CD4-positive, alpha-beta T cell treated with Interleukin-21 for 1 hour (primary cell): ENCODE measurements at places on chromosomes 5 and 9.
A peak's percentile ranks its signal among the peaks of the same experiment; 100 is the strongest.

- DNase-seq, result no peak
Measured at GRCh38 chr9:8863069-8863468, 1063.5 kb upstream of the DMAC1 start.

DNA sequence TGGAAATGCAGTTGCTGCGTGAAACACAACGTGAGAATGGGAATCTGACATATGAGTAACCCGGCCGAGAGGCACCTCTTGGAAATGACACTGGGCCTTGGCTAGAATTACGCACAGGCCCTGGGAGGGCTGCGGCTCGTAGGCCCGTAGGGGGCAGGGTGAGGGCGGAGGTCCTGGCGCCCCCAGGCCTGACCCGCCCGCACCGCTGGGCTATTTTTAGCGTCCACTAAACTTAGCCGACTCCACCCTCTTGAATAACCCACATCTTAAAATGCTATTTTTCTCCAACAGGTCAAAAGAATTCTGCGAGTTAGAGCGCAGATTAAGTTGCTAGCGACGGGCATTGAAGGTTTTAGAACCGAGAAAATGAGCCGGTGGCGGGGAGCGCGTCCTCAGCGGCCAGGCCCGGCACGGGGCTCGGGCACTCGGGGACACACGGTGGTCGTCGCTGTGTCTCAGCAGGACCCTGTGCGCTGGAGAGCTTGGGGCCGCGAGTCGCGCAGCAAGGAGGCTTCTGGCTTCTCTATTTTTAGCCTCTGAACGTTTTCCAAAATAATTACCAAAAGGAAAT lies 168.5 kb downstream of the AUH start:
- DNase-seq, result peak; percentile 65

DNA sequence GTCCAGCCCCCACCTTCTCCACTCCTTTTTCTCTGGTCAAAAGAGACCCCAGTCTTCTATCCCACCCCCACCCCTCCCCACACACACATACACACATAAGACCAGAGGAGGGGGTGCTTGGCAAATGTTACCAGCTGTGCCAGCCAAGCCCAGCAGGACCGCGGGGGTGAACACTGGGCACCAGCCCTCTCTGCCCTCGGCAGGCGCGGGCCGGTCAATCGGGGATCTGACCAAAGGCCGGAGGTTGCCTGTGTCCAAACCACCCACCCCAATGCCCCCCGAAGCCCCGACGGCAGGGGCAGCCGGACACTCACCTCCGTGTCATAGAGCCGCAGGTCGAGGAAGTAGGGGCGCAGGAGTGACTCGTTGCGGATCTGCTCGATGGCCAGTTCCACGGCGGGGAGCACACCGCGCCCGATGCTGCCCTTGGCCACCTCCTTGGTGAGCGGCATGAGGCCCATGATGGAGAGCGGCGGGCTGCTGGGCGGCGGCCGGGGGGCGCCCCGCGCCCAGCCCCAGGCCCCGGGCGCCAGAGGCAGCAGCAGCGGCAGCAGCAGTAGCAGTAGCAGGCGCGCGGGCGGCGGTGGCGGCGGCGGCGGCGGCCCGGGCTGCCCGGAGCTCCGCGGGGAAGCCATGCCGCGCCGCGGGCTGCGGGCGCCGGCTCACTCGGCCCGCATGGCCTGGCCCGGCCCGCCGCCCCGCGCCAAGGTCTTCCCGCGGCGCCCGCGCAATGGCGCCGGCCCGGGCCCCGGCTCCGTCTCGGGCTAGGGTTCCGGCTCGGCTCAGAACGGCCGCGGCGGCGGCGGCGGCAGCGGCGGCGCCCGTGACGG lies 417 bp downstream of the GABBR2 start:
- DNase-seq, result no peak

DNA sequence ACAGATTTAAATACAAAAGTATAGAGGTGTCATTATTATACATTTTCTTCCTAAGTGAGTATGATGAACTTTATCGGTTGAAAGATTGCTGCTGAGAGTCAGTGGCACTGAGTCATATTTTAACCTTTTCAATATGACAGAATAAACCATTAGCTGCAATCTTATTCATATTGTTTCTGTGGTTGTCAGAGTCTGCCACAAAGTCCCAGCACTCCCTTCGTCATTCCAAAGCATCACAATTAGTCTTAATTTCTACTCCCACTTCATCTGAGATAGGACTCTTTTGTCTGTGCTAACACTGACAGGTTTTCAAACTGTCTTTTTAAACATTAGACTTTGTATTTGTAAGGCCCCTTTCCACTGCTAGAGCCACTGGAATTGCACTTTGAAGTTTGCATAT lies 656.9 kb downstream of the MTRR start:
- DNase-seq, result no peak

GRCh38 chr9:121839726-121840500 lies 188.5 kb downstream of the DAB2IP start:
- no peak for DNase-seq

DNA sequence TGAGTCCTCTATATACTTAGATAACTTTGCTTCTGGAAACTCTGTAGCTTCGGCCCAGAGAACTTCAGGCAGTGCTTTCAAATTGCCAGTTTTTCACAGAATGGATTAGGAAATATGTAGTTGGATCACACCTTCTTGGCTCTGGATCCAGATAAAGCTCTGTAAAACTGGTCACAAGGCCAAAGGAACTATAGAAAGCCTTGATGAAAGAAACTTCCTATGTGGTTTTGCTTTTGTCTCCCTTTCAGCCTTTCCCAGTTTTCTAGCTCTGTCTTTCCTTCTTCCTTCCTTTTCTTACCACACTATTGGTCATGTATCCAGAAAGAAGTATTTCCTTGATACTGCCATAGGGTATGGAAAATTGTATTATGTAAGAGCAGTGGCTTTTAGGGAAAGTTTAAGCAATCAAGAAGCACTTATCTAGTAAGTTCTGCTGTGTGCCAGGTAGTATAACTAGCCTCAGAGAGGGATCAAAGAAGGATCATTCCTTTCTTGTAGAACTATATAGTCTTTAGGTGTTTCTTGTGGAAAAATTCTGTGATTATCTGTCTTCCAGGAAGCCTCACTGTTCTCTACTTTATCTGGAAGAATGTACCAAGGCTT lies 6.3 kb downstream of the GPR21 start:
- no peak for DNase-seq

DNA sequence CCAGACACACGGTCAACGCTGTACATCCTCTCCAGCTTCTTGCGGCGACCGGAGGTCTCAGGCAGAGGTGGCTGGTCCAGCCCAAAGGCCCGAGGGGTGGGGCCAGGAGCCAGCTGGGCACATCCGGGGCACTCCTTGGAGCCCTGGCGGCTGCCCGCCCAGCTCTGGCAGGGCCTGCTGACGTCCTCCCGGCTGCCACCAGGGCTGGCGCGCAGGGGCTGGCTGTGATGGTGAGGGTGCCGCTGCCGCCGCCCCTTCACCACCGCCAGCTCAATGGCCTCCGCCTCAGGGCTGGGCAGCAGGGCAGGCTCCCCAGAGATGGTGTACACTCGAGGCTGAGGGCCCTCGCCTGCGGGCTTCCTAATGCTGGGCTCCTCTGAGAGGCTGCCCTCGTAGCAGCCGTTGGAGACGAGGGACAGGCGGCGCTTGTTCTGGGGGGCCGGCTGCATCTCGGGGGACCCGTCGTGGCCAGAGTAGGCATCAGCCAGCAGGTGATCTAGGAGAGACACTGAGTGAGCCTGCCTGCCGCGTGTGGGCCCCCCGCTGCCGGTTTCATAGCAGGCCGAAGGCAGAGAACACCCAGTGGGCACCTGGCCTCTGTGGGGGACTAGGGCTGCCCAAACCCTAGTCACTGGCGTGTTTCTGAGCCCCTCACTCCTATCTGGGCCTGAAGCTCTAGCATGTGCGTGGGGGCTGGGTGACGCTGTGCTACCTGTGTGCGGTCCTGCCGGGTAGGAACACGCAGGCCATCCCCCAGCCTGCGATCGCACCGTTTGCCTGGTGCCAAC lies 1.5 kb downstream of the NSMF start:
- no peak for DNase-seq

- no peak for DNase-seq
Measured at GRCh38 chr5:115333164-115333563, 36.7 kb upstream of the CCDC112 start.

DNA sequence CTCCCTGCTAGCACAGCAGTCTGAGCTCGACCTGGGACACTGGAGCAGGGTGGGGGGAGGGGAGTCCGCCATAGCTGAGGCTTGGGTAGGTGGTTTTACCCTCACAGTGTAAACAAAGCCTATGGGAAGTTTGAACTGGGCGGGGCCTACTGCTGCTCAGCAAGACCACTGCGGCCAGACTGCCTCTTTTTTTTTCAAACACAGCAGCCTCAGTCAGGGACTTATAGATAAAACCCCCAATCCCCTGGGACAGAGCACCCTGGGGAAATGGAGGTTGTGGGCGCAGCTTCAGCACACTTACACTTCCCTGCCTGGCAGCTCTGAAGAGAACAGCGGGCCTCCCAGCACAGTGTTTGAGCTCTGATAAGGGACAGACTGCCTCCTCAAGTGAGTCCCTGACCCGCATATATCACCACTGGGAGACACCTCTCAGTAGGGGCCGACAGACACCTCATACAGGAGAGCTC lies 151.1 kb upstream of the APC start:
- no peak for DNase-seq

- DNase-seq, result no peak
Measured at GRCh38 chr9:13904746-13905145, 409.2 kb downstream of the NFIB start.

DNA sequence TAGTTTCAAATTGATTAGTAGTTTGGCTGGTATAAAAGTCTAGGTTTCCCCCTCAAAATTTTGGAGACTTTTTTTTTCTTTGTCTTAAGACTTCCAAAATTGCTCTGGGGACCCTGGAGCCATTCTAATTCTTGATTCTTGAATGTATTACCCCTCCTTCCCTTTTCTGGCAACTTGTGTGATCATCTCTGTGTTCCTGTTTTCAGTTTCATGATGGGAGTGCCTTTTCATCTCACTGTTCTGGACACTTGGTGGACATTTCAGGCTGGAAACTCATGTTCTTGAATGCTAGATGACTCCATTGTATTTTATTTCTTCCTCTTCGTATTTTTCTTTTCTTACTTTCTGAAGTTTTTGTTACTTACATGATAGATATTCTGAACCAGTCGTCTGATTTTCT lies 57.3 kb upstream of the LRRC70 start:
- no peak for DNase-seq

- DNase-seq, result no peak
Measured at GRCh38 chr5:120255214-120255613, 208.9 kb upstream of the PRR16 start.

- no peak for DNase-seq
Measured at GRCh38 chr5:33657804-33658440, 217.2 kb downstream of the TARS1 start.

GRCh38 chr5:176538989-176539384 lies 1.8 kb upstream of the RNF44 start:
- no peak for DNase-seq

GRCh38 chr5:102312586-102313370 lies 16.7 kb upstream of the SLCO4C1 start:
- no peak for DNase-seq

DNA sequence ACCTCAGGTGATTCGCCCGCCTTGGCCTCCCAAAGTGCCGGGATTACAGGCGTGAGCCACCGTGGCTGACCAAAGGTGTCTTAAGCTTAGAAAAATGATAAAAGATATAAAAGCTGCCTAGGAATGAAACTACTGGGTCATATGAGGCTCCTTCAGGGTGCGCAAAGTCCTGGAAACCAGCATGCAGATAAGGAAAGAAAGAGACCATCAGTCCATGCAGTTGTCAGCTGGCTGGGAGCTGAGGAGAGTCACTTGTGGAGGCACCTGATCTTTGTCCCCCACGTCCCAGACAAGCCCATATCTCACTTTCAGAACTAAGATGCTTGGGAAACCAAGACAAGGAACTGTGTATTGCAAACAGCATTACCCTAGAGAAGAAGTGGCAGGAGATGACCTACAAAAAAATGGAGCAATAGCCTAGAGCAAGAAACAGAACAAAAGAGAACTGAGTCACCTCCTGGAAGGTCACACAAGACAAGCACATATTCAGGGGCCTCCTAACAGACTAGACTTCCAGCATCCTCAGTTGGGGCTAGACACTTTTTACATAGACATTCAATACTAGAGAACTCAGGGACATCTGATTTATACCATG lies 2.8 kb upstream of the CCDC125 start:
- no peak for DNase-seq

- DNase-seq, result no peak
Measured at GRCh38 chr5:148060881-148061280, 2.9 kb upstream of the SPINK5 start.

- no peak for DNase-seq
Measured at GRCh38 chr5:116671211-116671736, 96.7 kb upstream of the SEMA6A start.

- DNase-seq, result no peak
Measured at GRCh38 chr9:12958708-12959107, 183.9 kb downstream of the LURAP1L start.

DNA sequence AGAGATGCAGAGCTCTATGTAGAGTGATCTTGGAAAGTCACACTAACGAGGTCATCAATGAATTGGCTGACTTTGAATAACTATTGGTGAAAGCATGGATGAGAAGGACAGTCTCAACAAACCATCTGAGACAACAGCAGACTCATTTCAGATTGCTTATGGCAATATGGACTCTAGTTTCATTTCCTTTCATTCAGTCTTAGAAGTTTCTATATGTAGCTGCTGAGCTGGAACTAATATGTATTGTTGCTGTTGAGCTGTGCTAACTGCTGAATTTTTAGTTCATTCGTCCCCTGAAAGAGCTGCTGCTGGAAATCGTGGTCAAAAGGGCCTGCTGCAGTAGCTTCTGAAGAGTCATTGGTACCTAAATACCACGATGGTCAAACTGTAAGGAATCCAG lies 31.3 kb downstream of the TNFSF15 start:
- no peak for DNase-seq

DNA sequence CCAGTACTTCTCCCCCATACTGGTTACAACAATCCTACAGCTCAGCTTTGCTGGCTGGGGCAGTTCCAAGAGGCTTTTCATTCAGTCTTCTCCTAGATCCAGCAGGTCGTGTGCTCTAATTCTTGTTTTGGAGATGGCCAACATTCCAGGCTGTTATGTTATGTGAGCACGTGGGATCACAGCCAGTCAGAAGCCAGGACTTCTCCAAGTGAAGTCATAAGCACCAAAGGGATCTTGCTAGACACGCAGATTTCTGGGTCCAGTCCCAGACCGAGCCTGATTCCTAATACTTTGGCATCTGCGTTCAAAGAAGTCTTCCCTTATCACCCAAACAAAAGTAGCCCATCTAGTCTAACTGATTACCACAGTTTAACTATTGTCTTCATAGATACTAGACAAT lies 1.4 kb upstream of the LARP1 start:
- no peak for DNase-seq

- DNase-seq, result no peak
Measured at GRCh38 chr9:75615284-75615683, 275.2 kb upstream of the PCSK5 start.

DNA sequence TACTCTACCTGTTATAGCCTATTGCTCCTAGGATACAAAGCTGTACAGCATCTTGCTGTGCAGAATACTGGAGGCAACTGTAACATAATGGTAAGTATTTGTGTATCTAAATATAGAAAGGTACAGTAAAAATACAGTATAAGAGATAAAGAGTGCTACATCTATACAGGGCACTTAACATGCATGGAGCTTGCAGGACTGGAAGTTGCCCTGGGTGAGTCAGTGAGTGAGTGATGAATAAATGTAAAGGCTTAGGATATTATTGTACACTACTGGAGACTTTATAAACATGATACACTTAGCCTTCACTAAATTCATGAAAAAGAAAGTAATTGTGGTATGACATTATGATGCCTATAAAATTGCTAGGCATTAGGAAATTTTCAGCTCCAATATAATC lies 65.5 kb upstream of the OSMR start:
- no peak for DNase-seq

- no peak for DNase-seq
Measured at GRCh38 chr9:69173497-69173890, 583 bp upstream of the TJP2 start.

GRCh38 chr5:147949711-147950573 lies 43.6 kb upstream of the C5orf46 start:
- no peak for DNase-seq
